Osteoblast (primary cell): ENCODE measurements at places on chromosomes 3 and 15. TPM values are rescaled to one million over a fixed set of nuclear protein-coding genes. Genes with fewer than 3 reads are reported as not detected.
A peak's percentile ranks its signal among the peaks of the same experiment; 100 is the strongest.

GRCh38 chr15:88018869-88019641 lies 237.5 kb downstream of the NTRK3 start:
- DNase-seq, result no peak

DNA sequence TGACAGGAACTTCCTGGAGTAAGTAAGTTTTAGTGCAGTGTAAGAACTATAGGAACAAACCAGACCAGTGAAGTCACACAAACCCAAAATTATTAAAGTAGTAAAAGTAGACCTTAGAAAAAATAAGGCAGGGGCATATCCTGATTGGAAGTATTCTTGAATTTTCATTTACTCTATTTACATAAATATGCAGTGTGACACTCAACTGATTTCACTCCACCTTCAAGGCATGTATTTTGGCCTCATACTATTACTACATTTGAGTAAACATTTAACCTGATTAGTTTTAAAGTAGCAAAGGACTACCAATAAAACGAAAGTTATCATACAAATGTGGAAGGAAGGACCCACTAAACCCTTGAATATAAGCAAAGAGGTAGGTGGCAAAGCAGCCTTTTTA lies 22.8 kb downstream of the TRNT1 start:
- no peak for DNase-seq

GRCh38 chr3:42719002-42719401 lies 16.4 kb upstream of the HHATL start:
- DNase-seq, result no peak

- no peak for DNase-seq
These were observed 105.3 kb upstream of the PEX5L start for GRCh38 chr3:180142041-180142440.

DNA sequence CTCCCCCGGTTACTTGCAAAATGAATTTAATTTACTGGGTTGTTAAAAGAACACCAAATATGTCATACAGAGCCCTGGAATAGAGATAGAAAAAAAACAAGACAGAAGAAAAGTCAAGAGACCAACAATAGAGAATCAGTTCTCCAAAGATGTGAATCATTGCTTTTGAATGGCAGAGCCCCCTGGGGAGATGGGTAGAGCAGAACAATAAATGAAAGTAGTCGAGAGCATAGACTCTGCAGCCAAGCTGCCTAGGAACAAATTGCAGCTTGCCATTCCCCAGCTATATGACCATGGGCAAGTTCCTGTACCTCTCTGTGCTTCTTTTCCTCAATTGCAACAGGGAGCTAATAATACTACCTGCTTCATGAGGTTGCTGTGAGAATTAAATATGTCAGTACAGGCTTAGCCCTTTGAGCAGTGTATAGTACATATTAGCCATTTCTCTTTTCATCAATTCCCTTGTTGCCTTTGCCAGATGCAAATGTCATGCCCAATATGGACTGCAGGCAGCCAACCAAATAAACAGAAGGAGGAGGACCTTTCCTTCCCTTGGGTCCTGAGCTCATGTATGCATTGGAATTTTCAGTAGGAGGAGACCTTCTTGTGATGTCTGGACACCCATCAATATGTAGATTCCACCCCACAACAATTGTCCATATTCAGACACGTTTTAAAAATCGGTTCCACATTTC lies 25.0 kb upstream of the BFSP2 start:
- no peak for DNase-seq

GRCh38 chr15:82936966-82937711 lies 15.4 kb downstream of the HOMER2 start:
- peak; percentile 82 for DNase-seq

DNA sequence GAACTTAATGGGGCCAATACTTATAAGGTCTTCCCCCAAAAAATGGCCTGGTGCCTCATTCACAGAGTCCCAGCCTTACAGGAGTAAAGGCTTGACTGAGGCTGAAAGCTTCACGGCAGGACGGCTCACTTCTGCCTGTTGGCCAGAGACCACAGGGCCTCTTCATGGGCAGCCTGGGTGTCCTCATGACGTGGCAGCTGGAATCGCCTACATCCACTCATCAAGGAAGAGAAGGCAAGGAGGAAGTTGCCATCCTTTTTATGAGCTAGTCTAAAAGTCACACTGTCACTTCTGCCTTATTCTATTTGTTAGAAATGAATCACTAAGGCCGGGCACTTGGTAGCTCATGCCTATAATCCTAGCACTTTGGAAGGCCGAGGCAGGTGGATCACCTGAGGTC lies 89.3 kb upstream of the DGKG start:
- no peak for DNase-seq

DNA sequence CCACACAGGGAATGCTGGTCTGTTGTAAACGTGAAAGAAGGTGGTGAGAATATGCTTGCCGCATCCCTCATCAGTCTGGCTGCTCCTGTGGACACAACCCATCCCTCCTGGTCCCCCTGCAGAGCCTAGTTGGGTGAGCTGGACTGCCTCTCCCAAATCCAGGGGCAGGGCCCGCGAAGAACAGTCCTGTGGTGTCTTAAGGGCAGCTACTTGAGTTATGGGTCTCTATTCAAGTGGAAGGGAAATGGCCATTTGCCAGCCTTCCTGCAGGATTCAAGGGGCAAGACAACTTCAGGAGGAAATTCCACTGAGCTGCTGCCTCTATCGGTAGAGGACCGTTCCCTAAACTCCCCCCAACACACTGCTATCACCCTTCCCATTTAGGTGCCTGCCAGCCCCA lies 98.9 kb downstream of the IQSEC1 start:
- no peak for DNase-seq

GRCh38 chr3:83393276-83393675 lies 1565.5 kb upstream of the CADM2 start:
- DNase-seq, result no peak

SLC30A4 gene
- total RNA-seq, result 17.4 and 19.5 TPM in 2 replicates

DZIP1L gene
- total RNA-seq, result 32.7 and 42.3 TPM in 2 replicates

TMC3 gene
- total RNA-seq, result not detected in 2 replicates

ERICH6 gene
- under 0.01 and 0.29 TPM in 2 replicates for total RNA-seq

DALRD3 gene
- total RNA-seq, result 37.1 and 39.1 TPM in 2 replicates

CELF6 gene
- 0.36 and 0.59 TPM in 2 replicates for total RNA-seq
